ENCODE measurements at places on chromosomes 6 and 20.

DNA sequence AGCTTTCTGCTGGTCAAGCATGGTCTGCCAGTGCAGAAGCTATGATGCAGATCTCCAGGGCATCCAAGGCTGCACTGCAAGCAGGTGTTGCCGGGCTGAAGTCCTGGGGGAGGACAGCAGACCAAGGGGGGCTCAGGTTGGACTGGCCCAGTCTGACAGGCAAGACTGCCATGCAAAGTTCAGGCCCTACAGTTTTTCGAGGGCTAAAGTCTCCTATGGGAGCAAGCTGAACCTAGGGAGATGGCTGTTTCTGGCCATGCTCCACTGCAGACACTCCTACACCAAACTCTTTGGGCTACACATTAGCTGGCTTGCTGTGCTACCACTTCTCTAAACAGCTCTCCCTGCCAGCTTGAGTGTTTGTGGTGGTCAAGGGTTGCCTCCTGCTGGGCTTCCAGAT, 130.0 kb upstream of the SYNCRIP start:
- DNase-seq = no peak

DNA sequence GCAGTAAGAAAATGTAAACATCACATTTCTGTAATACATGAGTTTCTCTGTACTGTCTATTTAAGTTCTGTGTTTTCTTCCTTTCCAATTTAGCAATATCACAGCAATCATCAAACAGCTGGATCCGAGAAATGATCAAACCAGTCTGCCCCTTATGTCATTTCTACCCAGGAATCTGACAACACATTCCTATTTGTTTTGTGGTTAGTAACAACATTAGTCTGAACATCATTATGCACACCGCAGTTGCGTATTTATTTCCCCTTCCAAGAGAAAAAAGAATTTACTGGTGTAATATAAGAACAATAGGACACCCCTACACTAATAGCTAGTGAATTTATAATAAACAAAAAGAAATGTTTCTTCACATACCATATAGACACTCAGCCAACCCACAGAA, 179.5 kb downstream of the BTBD9 start:
- DNase-seq = no peak

DNA sequence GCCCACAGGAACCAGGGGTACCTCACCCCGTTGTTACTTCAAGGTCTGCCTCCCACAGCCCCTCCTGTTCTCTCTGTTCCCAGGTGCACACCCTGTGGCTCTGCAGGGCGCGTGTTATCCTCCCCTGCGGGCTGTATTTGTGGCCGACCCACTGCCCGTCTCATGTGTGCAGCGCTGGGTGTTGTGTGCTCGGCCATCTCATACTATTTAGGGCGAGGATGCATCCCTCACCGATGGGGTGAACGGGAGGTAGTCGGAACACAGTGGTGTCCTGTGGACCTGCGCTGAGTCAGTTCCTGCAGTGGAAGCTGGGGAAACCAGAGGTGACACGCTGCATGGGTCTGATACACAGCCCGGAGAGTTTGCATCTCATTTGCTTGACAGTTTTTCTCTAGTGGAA, 94.5 kb upstream of the SULF2 start:
- DNase-seq = no peak

GRCh38 chr20:1722513-1723050, 65.0 kb upstream of the SIRPG start:
- DNase-seq = no peak

GRCh38 chr6:92667843-92668242, 751.5 kb downstream of the EPHA7 start:
- DNase-seq = no peak

DNA sequence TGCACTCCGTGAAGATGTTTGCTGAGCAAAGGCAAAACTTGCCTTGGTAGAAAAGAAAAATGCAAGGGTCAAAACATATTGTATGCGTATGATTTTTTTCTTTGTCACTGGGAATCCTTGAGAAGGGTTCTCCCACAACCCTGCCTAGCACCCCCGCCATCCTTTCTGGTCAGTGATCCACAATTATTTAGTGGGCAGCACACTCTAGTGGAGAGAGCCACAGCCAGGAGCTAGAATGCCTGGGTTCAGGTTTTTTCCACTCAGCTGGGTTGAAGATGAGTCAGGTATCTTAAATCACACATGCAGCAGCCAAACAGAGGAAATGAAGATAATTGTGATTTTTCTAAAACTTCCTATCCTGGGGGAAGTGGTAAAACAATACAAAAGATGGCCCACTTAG, 243.1 kb downstream of the PKHD1 start:
- DNase-seq = no peak

- DNase-seq = no peak
These were observed at the start of gene CD93 for GRCh38 chr20:23086056-23086566. CD93 (minus strand) TSS chr20:23086324; CDS start chr20:23086192, 132 bp downstream.

DNA sequence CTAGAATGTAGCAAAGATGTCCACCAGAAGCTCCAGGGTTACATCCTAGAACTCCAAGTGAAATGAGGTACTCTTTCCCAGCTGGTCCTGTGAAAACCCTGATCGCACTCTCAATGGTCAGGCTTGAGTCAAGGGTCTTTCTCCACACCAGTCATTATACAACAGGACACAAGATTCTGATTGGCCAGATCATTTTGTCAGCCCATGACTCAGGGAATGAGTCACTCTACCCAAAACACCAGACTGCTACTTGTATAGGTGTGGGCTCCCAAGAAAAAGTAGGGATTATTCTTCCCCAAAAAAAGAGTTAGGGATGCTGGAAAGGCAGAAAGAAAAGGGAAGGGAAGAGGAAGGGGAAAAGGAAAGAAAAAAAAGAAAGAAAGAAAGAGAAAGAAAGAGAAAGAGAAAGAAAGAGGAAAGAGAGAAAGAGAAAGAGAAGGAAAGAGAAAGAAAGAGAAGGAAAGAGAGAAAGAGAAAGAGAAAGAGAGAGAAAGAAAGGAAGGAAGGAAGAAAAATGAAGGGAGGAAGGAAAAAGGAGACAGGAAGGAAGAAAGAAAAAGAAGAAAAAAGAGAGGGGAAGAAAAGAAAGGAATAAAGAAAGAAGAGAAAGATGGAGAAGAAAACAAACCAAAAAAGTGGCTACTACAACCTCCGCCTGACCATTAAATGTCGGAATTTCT, 30.5 kb downstream of the ANKEF1 start:
- DNase-seq = no peak

DNA sequence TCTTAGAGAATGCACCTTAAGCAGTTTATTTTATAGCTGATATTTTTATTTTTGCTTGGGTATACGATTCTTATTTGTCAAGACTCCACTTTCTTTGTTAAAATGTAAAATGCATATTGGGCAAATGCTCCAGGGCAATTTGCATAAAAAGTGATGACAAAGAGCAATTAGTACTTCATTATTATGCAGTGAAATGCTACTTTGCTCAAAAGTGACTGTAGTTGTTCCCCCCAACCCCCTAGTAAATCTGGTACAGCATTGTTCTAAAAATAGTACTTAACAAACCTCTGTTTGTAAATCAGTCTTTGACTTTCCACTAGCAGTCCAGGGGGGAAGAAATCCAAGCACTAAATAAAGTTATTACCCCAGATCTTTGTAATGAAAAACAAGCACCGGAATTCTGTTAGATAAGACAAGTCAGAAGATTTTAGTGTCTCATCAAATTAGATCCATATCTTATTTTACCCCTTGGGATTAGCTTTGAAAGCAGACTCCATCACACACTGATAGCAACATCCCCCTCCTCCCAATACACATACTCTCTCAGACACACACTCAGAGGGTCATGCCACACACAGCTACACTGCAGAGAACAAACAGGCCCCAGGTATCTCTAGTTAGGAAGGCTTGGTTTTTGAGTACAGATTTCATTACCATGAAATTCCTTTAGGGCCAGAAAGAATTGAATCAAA, 32.9 kb upstream of the BACH2 start:
- DNase-seq = no peak

- DNase-seq = no peak
These were observed 60.6 kb upstream of the IL20RA start for GRCh38 chr6:137105375-137105774.

- DNase-seq = no peak
These were observed 69.9 kb upstream of the POU3F2 start for GRCh38 chr6:98764373-98764911.

- DNase-seq = no peak
These were observed 427.7 kb upstream of the SULF2 start for GRCh38 chr20:48212806-48213509.

DNA sequence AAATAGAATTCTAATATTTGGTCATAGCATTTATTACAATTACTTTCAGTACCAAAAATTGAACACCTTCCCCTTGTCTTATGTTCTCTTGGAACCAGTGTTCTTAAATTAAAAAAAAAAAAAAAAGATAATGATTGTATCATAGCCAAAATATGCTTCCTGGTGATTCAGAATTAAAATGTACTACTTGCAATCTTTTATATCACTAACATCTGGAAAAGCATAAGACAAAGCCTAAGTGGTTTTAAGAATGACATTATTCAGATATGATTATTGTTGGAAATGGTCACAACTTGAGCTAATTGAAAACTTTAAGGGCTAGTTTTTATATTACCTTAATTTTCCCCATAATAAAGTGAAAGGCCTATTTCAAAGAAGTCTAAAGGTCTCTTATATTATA, 493.3 kb upstream of the MARCKS start:
- DNase-seq = no peak

DNA sequence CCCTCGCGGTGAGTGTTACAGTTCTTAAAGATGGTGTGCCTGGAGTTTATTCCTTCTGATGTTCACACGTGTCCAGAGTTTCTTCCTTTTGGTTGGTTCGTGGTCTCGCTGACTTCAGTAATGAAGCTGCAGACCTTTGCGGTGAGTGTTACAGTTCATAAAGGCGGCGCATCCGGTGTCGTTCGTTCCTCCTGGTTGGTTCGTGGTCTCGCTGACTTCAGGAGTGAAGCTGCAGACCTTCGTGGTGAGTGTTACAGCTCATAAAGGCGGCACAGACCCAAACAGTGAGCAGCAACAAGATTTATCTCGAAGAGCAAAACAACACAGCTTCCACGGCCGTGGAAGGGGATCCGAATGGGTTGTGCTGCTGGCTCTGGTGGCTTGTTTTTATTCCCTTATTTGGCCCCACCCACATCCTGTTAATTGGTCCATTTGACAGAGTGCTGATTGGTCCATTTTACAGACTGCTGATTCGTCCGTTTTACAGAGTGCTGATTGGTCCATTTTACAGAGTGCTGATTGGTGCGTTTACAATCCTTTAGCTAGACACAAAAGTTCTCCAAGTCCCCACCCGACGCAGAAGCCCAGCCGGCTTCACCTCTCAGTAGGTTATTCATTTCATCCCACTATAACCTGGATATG, 48.2 kb upstream of the ARG1 start:
- DNase-seq = no peak

- DNase-seq = no peak
These were observed 41.8 kb downstream of the DSTN start for GRCh38 chr20:17611540-17612286.

- no peak for DNase-seq
These were observed 35.1 kb downstream of the MAP3K5 start for GRCh38 chr6:136757150-136757549.

DNA sequence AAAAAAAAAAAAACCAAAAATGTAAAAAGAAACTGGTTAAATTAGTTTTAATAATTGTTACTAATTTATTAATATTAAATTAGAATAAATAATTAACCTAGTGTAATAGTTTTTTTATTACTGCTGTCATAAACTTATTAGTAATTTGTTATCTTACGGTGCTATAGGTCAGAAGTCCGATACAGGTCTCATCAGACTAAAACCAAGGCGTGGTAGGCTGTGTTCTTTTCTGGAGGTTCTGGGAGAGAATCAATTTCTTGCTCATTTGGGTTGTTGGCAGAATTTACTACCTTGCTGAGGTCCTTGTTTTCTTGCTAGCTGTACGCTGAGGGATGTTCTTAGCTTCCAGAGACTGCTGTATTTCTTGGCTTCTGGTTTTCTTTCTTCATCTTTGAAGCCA, 85.9 kb upstream of the RNF24 start:
- DNase-seq = no peak

DNA sequence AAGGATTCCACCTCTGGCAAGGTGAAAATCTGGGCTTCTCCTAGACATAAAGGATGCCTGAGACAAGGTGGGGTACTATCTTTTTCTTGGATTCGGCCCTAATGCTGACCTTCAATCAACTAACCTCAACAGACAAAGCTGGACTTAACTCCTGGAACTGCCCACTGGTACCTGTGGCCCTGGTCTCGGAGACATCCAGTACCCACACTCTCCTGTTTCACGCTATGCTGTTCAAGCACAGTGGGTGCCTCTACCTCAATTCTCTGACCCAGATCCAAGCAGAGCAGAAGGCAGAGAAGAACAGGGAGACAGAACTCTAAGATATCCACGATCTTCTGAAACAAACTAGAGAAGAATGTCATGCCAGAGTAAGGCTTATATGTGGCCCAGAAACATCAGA, 189.8 kb upstream of the FOXQ1 start:
- no peak for DNase-seq

DNA sequence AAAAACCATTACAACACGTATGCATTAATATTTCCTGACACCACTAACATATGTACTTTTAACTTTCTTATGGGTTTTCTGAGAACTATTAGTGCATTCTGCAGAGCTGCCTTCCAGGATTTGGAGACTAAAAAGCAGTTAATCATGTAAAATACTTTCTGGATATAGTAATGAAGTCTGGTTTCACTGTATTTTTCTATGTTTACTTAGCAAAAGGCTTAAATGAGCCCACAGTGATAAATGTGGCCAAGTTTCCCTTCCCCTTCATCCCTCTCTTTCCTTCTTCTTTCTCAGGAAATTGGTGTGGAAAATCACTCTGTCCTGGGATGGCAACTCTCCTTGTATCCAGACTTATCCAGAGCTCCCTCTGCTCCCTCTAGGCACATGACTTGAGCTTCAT, 29.7 kb upstream of the ENPP1 start:
- DNase-seq = no peak

DNA sequence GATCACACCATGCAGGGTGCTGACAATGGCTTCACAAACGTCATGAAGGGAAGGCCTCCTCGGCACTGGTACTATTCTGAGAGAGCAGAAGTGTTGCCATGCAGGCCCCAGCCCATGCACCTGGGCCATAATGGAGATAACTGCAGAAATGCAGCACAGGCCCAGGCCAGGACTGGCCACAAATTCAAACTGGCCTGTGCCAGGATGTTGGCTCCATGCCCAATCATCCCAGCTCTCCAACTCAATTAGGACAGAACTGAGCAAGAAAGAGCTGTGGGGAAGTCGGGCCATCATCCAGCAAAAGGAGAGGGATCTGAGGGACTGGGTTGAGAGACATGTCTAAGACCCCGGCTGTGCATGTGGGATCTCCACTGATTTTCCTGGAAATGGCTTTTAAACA, 48.9 kb upstream of the SYNDIG1 start:
- no peak for DNase-seq

DNA sequence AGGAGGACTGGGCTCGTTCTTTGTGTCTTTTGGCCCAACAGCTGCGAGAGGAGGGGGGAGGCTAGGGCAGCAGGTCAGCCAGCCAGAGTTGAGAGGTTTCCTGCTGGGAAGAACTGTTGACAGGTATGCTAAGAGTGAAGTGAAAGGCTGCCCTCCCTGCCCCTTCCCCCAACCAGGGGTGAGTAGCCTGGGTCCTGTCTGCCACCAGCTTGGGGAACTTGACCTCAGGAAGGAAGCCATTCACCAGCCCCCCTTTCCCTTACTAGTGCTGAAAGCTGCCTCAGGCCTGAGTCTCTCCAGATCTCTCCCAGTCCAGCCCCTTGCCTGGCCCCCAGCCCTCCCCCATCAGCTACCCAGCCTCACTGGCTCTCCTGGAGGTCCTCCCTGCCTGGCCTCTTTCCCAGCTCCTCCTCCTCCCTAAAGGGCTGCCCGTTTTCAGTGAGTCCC, 20.7 kb upstream of the ZNF76 start:
- no peak for DNase-seq

GRCh38 chr6:56954403-56955170, at the start of gene BEND6:
BEND6 (plus strand) TSS chr6:56955107; CDS start chr6:56981811, 26,704 bp downstream.
- DNase-seq = peak; percentile 30
